ENCODE measurements at places on chromosomes 6 and 20.

GRCh38 chr6:124131779-124132178 is 328.1 kb downstream of the NKAIN2 start:
- DNase-seq: no peak

- DNase-seq: peak; percentile 63
These were observed 47.8 kb upstream of the GATA5 start for GRCh38 chr20:62523473-62524203.

DNA sequence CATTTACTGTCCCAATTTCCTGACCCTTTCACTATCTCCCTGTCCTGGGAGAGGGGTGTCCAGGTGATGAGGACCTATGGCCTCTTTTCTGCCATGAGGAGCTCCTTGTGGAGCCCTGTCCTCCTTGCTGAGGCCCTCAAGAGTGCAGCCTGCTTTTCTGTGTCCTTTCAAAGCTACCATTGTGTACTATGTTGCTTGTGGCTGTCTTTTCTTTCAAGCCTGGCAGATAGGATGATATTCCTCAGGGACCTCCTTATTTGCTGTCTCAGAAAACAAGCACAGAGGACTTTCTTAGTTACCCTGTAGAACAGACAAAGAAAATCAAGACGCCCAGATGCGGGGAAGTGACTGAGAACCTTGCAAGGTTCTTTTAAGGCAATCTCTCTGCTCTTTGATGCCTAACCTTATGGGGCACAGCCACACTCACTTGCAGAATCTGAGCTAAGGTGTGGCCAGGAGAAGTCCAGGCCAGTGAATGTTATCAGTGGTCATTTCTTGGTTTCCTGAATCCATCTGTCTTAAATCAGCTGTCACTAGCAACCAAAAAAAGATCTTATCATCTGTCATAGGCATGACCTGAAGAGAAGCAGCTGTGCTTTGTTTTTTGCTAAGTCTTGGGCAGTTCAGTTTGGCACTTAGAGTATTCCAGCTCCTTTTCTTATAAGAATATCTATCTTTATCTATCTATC is 17.2 kb downstream of the CARMIL1 start:
- DNase-seq: no peak

DNA sequence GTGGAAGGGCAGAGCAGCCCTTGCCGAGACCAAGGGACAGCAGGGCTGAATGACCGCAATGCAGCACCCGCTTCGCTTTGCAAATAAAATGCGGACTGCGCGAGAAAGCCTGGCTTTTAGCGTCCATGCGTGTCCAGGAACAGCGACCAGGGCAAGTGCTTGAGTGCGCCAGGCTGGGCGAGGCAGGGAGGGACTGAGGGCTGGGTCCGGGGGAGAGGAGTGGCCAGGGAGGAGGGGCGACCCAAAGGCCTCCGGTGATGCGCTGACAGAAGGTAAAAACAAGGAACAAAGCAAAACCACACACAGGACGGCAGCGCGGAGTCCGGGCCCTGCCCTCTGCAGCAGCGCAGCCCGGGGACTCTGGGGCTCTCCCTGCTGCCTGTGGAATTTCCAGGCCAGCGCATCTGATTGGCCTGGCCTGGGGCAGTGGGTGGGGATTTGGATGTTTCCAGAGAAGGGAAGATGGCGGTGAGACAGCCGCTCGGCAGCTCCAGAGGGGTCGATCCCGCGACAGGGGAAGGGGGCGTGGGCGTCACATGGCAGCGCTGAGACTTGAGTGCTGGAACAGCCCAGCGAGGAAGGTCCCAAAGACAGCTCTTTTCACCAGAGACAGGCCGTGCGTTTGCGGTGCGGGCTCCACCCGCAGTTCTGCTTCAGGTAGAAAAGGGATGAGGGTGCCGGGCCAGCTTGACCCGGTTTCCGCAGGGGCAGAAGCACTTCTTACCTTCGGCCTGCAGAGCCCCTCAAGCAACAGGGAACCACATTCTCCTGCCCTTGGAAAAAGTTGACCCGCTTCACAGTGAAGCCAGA is 51.8 kb downstream of the SSR1 start:
- peak; percentile 15 for DNase-seq

- DNase-seq: no peak
These were observed 60.9 kb downstream of the FYN start for GRCh38 chr6:111812060-111813038.

- DNase-seq: no peak
These were observed 138.8 kb upstream of the JARID2 start for GRCh38 chr6:15106958-15107643.

GRCh38 chr6:169859978-169860703 is 108.7 kb downstream of the ERMARD start:
- no peak for DNase-seq

- DNase-seq: no peak
These were observed 2.8 kb upstream of the ZNF292 start for GRCh38 chr6:87152526-87152955.

Measured in stimulated activated CD8-positive, alpha-beta memory T cell treated with anti-CD3 and anti-CD28 coated beads, Interleukin-4, amount 100 ng/mL, for 24 hours (primary cell).